A673 (cell line): ENCODE measurements at places on chromosomes 7 and 10. TPM values are rescaled to one million over a fixed set of nuclear protein-coding genes. Genes with fewer than 3 reads are reported as not detected.

DNA sequence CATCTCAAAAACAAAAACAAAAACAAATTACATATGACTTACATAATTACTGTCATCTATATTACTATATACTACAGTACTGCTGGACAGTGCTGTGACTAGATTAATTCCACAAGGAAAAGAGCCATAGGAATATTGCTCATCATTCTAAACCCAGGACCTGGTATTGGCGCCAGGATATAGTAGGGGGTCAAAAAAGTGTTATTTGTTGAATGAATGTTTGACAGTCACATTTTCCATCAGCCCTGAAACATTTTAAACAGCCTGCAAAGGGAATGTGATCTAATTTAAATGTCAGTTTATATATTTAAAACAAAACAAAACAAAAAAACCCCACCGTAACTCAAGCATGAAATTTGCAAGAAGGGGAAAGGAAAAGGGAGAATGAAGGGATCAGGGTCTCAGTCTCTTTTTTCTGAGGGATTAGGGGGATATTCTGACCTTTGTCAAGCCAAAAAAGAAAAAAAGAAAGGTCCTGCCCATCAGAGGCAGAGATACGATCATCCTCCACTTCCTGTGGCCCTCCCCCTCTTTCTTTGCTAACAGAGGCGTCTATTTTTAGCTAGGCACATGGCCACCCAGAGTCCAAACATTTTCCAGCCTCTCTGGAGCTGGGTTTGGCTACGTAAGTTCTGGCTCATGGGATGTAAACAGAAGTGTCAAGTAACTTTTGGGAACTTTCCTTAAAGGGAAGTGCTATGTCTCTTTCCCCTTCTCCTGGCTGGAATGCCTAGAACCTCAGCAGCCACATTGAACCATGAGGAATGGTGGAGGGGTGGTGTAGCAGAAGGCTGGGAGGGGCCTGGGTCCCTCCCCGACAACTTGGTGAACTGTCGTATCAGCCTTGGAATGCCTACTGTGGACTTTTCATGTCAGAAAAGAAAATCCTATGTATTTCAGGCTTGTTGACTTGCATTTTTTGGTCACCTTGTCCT lies 44.6 kb upstream of the DLG5 start:
- peak; percentile 31 for DNase-seq

GRCh38 chr7:105794741-105795729 lies 81.4 kb downstream of the ATXN7L1 start:
- no peak for DNase-seq

Gene JAKMIP3
- 2.0 and 2.8 TPM in 2 replicates for total RNA-seq

Gene SLC29A3
- total RNA-seq: 6.1 and 6.6 TPM in 2 replicates
